ENCODE measurements at places on chromosomes 5 and 9.

DNA sequence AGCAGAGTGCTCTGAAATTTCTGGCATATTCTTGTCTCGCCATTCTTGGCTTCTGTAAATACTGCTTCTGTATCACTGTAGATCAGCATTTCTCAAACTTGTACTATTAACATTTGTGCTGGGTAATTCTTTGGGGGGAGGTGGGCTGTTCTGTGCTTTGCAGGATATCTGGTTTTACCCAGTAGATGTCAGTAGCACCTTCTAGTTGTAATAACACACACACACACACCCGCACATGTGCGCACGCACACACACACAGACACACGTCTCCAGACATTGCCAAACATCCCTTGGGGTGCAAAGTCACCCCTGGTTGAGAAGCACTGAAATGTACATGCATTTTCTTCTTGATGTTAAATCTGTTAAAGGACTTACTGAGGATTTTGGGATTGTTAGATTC lies 304.1 kb downstream of the MAT2B start:
- no peak for DNase-seq

DNA sequence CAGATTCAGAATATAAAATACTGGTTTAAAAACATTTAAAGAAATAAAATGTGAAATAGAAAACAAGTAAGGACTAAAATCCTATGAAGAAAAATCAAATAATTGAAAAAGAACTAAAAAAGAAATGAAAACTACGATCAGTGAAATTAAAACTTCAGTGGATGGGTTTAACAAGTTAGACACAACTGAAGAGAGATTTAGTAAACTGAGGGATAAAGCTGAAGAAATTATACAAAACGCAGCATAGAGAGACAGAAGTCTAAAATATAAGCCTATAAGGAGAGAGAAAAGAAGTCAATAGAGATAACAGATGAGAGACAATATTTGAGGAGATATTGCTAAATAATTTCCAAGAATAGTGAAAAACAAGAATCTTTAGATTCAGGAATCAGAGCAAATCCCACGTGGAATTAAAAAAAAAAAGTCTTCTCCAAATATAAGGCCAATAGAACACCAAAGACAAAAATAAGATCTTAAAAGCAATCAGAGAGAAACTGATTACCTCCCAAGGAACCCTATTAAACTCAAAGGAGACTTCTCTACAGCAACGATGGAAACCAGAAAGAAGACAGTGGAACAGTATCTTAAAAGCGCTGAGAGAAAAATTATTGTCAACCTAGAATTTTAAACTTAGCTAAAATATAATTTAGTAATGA lies 59.6 kb upstream of the ABL1 start:
- no peak for DNase-seq

- DNase-seq = no peak
Observed at GRCh38 chr5:145946112-145946861, 9.9 kb downstream of the SH3RF2 start.

DNA sequence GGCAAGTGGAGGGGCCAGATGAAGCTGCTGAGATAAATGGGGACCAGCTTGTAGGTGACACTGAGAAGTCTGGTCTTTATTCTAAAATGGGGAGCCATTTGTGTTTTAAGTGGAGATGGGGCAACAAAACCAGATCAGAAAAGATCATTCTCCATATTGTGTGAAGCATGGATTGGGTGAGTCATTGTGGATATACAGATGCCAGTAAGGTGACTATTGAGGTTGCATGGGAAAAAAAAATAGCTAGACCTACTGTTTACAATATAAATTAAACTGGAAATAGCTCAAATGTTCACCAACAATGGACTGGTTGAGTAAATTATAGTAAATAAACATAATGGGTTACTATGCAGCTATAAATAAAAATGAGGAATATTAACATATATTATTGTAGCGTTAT lies 5.4 kb upstream of the MAP1B start:
- no peak for DNase-seq

GRCh38 chr5:100898504-100899346 lies 4.4 kb downstream of the ST8SIA4 start:
- DNase-seq = no peak

- no peak for DNase-seq
Observed at GRCh38 chr5:9785751-9786150, 155.6 kb upstream of the TAS2R1 start.
